ENCODE measurements at places on chromosomes 3 and 15.

GRCh38 chr3:156702367-156702766, 28.0 kb downstream of the TIPARP start:
- DNase-seq, result no peak

DNA sequence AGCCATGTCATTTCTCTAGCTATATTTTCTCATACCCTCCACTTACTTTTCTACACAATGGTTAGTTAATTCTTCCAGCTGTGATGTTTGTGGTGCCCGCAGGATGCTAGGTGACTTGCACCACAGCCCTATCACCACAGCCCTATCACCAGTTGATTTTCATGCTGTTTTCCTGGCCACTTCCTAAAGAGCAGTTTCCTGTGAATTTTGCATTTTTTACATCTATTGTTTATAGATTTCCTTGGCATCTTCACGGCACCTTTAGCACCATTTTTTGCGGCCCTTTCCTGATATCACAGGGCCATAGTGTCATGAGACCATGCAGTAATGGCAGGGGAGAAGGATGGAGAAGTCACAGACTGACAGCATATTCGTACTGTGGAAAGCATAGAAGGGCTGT, 132.9 kb upstream of the PRICKLE2 start:
- DNase-seq, result no peak

DNA sequence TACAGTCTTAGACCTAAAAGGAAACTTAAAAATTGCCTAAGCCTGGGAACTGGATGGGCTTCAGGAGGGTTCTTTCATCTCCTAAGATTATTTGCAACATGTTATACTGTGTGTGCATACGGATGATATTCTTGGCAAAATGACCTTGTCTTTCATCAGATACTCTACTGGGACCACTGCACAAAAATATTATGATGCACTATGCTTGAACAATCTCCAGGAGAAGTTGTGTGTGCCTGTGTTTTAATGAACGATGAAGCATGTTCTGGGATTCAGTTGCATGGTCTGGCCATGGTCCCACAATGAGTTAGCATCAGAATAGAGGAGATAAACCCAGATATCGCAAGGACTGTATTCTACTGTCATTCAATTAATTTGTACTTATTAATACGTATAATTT, 68.7 kb downstream of the GAP43 start:
- DNase-seq, result no peak

DNA sequence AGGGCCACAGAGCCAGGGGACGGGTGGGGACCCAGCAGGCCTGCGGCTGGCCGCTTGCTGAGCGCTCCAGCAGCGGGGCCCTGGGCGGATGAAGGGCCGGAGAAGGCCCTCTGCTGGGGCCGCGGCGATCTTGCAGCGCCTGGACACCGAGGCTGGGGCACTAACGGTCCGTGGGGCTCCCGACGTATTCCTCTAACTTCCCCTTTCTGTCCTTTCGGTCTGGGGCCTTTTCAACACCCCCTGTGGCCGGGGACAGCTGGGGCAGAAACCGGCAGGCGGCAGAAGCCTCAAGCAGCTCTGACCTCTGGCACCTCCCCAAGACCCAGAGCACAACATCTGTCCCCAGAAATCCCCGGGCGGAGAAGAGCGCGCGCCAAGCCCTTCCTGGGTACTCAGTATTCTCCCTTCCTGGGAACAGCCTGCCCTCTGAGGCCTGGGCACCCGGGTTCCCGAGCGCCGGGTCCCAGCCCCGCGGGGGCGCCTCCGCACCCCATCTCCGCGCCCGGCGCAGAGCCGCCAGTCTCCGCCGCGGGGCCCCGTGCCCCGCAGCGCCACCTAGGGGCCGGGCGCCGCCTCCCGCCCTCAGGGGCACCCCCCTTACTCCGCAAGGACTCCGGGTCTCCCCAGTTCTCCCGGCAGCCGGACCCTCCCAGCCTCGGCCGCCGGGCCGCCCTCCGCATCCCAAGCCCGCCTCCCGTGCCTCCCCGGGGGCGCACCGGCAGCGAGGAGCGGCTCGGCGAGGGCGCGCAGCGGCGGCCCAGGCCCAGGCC, 582 bp upstream of the SLCO3A1 start:
- no peak for DNase-seq

GRCh38 chr3:168470380-168470779, 374.7 kb upstream of the GOLIM4 start:
- no peak for DNase-seq

- DNase-seq, result no peak
Measured at GRCh38 chr3:66912306-66912705, 85.8 kb upstream of the KBTBD8 start.

GRCh38 chr3:157201648-157202278, 41.8 kb upstream of the CCNL1 start:
- no peak for DNase-seq

DNA sequence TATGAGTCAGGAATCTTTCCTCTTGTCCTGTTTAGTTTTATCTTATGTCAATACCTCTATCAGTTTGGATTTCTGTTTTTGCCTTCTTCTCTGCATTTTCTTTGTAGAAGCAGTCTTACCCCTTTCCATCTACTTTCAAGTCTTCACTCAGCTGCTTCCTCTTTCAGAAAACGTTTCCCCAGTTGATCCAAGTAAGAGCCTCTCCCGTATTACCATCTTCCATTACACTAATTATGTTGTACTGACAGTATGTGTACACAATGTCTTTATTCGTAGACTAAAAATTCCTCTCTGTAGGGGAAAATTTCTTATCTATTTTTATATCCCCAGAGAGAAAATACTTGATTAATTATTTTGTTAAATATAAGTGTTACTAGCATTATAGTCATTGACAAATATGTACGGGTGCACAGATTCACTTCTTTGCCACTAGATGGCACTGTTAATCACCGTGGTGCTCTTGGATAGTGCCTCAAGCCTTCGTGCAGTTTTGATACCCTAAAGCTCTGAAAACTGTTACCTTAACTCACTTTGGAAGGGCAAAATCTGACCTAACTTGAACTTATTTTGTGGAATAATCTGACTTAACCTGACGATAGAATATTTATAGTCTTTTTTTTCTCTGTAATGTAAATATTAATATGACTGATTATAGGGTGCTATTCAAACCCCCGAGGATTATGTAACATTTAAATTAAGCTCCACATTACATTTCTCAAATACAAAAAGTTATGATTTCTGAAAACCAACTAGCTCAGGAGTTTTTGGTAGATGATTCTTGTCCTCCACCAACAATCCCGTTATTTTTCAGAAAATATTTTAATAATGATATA, 74.2 kb upstream of the POU1F1 start:
- DNase-seq, result no peak

- no peak for DNase-seq
Measured at GRCh38 chr15:83983634-83984458, 251.7 kb upstream of the GOLGA6L4 start.

- DNase-seq, result no peak
Measured at GRCh38 chr3:66450390-66451022, 50.3 kb downstream of the LRIG1 start.

GRCh38 chr3:13715167-13715954, 164.5 kb downstream of the WNT7A start:
- no peak for DNase-seq

- DNase-seq, result no peak
Measured at GRCh38 chr15:40787344-40787841, 17.6 kb downstream of the C15orf62 start.

GRCh38 chr3:22977042-22977441, 226.1 kb upstream of the UBE2E2 start:
- DNase-seq, result no peak

DNA sequence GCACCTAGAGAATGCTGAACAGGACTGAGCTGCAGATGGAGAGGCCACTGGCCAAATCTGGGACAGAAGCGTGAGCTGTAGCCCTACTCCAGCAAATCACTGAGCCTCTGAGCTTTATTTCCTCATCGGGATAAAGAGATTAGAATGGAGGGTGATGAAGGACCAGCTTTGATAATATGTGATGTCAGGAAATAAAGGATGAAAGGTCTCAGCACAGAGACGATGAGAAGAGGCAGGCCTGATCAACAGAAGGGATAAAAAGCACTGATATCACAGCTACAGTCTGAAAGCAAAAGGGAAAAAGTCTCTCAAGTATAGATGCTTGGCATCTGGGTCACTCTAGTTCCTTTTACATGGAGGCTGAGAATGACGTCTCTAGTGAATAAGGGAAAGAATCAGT, 70.0 kb downstream of the DHX30 start:
- DNase-seq, result no peak

GRCh38 chr15:85500729-85501128, 120.3 kb downstream of the AKAP13 start:
- DNase-seq, result no peak

- no peak for DNase-seq
Measured at GRCh38 chr3:70042641-70043040, 43.1 kb downstream of the SAMMSON start.

DNA sequence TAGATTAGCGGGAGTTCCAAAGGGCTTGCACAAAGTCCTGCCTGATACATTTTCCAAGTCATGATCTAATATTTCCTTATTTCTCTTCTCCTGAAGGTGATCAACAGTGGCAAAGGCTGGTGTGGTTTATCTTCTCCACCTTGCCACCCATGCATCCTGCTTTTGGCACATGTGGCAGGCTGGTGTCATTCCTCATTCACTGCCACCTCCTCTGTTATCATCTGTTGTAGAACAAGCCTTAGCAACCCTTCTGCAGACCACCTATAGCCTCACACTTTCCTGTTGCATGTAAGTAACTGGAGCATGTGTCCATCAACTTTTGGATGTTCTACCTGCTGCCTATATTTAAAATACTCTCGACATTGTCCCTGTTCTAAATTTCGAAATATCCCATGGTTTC, 294.1 kb downstream of the ZBTB20 start:
- DNase-seq, result no peak

DNA sequence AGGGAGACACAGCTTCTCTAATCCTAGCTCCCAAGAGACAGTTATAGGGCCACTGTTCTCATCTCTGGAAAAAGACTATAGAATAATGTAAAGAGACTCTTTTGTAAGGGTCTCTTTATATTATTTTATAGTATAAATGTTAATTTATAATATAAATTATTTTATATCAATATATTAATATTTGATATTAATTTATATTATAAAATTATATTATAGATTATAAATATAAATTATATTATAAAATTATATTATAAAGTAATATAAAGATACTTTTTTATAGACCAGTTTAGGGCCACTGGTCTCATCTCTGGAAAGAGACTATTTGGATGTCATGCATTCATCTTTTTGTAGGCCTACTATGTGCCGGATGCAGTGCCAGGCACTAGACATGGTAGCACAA, 53.9 kb downstream of the SV2B start:
- DNase-seq, result no peak

DNA sequence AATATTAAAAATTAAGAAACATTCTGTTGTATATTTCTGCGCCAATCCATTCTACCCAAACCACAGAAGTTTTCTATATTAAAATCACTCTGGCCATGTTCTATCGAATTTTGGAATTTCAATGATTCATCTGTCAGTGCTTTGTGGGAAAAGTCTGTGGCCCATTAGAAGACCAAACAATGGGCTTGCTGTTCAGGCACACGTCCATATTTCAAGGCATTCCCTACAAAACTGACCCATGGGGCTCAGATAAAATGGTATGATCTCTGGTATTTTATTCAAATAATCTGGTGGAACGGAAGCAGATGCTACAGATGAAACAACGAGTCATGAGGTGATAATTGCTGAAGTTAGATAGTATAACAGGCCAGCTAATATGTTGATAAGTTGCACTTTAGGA, 12.4 kb downstream of the NPHP3 start:
- DNase-seq, result no peak

- no peak for DNase-seq
Measured at GRCh38 chr15:87757084-87757483, 499.5 kb downstream of the NTRK3 start.

DNA sequence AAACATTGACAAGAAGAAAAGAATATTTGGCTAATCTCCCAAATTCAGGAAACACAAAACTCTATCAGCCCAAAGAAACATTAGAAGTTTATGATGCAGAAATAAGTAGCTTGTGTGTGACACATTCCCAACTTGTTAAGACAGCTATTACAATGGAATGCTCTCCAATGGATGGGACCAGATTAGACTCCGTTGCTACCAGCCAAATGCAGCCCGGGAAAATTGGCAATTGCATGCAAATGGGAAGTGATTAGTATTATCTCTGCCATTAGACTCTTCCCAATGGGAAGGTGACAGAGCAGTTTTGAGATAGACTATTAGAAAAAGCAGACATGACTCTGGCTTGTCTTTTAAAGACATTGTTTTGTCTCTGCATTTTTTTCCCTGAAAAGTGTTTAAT, 37.4 kb upstream of the KCNMB2 start:
- DNase-seq, result no peak

- DNase-seq, result no peak
Measured at GRCh38 chr15:65008983-65009382, 19.3 kb upstream of the SPG21 start.

GRCh38 chr3:81758275-81758674, 3.2 kb downstream of the GBE1 start:
- DNase-seq, result no peak

GRCh38 chr15:76905855-76906254, 715 bp upstream of the SCAPER start:
- no peak for DNase-seq

GRCh38 chr3:63042833-63043232, 167.6 kb upstream of the CADPS start:
- no peak for DNase-seq

GRCh38 chr3:189809583-189809982, 178.4 kb downstream of the TP63 start:
- no peak for DNase-seq

- no peak for DNase-seq
Measured at GRCh38 chr3:135781026-135781815, 184.3 kb upstream of the PPP2R3A start.

DNA sequence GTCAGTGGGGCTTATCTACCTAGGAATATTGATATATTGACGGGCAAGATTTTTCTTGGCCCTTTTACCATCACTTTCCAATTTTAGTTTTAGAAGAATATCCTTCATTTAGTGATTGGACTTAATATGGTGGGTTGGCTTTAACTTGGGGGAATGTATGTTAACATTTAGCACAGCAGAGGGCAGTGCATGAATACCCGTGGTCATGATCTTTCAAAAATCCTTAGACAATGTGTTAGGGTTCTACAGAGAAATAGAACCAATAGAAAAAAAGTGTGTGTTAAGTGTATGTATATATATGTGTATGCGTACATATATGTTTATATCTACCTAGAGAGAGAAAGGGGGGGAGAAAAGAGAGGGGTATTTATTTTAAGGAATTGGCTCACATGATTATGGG, 36.9 kb downstream of the GPR171 start:
- no peak for DNase-seq

Data from NCI-H187 treated with DMSO at 0.1 percent for 48 hours (cell line).